NCI-H774 (cell line): ENCODE measurements at places on chromosomes 5 and 9.

DNA sequence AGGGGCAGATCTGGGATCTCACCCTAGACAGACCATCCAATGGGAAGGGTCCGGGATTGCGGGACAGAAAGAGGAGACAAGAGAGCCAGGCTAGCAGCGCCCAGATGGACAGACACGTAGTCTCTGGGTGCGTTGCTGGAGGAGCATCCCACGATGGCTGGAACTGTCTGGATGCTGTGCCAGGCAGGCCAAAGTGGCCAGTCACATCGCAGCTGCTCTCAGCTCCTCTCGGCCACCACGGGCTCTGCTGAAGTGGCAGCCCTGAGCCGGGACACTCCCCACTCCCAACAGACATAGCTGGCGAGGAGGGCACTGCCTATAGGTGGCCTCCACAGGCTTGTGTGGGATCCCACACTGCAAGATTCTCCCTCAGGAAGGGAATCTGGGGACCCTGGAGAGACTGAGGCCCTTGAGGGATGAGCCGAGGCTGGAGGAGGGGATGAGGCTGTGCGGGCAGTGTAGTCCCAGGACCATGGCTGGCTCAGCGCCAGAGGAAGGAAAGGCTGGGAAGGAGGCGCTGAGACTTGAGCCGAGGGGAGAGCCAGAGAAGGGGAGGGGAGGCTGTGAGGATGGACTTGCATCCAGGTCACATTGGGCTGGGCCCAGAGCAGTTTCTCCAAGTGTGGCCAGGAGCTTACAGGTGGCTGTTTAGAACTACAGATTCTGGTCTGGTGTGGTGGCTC is 10.3 kb upstream of the WDR5 start:
- DNase-seq = no peak

DNA sequence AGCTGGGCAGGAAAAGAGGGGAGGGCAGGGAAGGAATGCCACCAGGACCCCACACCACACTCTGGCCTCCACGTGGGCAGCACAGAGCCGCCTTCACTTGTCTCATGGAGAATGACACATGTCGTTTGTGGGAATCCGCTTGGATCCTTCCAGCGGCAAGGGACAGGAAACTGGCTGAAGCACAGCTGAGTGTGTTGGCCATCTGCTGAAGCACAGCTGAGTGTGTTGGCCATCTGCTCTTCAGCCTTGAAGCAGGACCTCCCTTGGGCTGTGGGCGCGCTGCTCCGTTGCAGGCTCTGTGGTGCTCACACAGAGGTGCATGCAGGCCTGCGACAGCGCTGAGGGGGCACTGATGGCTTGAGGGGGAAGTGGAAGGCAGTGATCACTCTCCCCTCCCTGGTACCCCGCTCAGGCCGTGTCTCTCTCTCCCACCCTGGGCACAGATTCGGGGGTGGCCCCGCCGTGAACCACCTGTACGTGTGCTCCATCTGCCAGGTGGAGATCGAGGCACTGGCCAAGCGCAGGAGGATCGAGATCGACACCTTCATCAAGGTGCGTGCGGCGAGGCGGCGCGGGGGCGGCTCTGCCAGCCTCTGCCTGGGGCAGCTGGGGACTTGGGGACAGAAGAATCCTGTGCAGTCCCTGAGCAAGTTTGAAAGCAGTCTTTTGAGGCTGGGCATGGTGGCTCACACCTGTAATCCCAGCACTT is 40.6 kb downstream of the USP20 start:
- no peak for DNase-seq

GRCh38 chr5:172049226-172049796 is 42.9 kb upstream of the FBXW11 start:
- no peak for DNase-seq

- DNase-seq = no peak
Measured at GRCh38 chr5:143506836-143507552, 103.5 kb upstream of the NR3C1 start.

GRCh38 chr9:85743275-85744128 is 1.7 kb upstream of the AGTPBP1 start:
- DNase-seq = no peak

DNA sequence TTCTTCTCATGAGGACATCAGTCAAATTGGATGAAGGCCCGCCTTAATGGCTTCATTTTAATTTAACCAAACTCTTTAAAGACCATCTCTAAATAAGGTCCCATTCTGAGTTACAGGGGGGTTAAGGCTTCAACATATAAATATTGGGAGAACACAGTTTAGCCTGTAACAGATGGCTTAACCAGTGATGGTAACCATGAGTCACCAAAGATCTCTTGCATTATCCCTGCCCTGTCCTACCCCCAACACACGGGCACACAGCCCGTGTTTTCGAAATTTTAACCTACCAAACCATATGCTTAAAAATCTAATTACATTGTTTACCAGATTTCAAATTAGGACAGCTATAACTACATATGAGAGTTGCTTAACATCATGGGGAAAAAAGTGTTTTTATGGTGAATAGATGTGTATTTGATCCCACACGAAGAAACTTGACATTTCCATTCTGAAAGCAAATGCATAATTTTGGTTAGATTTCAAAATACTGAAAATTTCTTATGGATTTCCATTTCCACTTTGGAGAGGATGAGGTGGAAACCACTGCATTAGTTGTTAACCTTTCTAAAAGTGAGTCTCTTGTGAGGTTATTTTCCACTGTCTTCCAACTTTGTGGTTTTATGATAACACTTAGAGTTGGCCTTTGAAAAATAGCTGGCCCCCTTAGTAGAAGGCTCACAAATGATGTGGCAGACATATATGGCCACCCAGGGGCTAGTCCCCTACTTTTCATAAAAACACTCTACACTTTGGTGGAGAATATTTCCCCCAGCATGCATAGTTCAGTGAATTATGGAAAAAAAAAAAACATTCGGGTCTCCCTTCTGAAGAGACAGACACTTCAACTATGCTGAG is 849.3 kb downstream of the TLE1 start:
- DNase-seq = no peak

GRCh38 chr9:126236273-126236672 is 90.4 kb upstream of the MVB12B start:
- no peak for DNase-seq

DNA sequence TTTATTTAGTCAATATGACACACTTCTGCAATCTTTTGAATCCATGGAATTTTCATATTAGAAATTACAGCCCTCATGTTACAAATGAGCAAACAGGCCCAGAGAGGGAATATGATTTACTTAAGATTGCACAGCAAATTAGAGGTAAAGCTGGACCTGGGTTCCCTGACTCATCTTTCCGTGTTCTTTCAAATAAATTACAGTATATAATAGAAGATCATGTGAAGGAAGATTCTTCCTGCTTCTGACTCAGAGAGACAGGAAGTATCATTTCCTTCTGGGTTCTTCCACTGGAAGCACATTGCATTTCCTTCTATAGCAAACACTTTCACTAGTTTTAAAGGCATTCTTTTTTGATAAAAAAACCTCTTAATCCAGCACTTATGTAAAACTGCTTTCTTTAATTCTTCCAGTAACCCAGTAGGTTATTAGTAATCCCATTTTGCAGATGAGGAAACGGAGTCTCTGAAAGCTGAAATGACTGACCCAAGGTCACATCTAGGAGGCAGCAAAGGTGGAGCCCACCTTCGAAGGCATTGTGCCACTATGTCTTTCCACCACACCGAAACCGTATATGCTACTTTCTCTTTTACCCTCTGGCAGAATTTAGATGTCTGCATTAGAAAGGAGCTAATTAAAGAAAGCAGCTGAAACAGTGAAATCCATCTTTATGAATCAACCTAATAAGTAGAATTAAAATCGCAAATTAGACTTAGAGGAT is 566.7 kb upstream of the KLF4 start:
- DNase-seq = no peak

DNA sequence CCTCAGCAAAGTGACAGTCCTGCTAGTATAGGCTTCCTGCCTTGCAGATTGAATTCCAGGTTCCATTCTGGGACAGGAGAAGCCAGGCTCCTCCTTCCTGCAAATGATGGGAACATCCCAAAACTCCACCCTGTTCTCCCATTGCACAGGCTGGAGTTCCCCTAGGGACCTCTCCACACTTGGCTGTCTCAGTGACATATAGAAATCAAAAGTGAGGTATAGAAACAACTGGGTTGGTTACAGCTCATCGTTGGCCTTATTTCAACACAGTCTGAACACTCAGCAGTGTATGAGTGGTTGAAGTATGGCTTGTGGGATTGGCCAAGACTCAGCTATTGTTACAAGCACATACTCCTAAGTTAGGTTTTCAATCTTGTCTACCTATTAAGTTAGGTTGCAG is 157.8 kb upstream of the FTMT start:
- DNase-seq = no peak

DNA sequence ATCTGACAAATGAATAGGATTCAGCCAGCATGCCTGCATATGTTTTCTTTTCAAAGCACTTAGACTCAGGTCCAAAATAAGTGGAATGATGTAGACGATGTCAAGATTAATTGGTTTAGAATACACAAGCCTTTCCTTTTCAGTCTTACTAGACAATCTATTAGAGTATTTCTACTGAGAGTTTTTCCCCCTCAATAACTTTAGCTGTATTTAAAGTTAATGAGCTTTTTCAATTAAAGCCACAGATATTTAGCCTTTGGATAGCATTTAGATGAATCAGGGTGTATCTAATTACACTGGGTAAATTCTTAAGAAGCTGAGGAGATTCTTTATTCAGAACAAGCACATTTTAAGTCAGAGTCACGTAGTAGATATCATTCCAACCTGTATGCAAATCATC is 198.7 kb upstream of the MPDZ start:
- DNase-seq = no peak

- DNase-seq = no peak
Measured at GRCh38 chr5:9283021-9283420, 262.9 kb downstream of the SEMA5A start.

- no peak for DNase-seq
Measured at GRCh38 chr5:172410160-172410559, 44.2 kb downstream of the SH3PXD2B start.

DNA sequence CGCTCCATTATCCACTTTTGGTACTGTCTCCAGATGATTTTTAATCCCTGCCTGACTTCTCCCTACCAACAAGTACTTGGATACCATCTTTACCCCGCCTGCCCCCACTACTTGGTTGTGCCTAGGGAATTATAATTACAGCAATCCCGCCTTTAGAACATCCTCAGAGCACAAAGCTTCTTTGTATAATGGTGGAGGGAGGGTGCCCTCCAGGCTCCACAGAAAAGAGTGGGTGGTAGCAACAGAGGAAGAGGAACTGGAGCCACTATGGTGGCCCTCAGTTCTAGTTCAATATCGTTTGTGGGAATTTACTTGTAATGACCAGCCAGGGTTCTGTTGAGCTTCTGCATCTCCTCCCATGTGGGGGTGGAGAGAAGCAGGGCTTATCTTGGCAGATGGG is 79.0 kb upstream of the RNF38 start:
- no peak for DNase-seq

GRCh38 chr5:34743878-34744277 is 87.8 kb downstream of the RAI14 start:
- DNase-seq = no peak

- DNase-seq = no peak
Measured at GRCh38 chr9:3931996-3932906, 367.6 kb downstream of the GLIS3 start.

GRCh38 chr9:128742401-128742800 is 18.5 kb upstream of the ZDHHC12 start:
- no peak for DNase-seq

DNA sequence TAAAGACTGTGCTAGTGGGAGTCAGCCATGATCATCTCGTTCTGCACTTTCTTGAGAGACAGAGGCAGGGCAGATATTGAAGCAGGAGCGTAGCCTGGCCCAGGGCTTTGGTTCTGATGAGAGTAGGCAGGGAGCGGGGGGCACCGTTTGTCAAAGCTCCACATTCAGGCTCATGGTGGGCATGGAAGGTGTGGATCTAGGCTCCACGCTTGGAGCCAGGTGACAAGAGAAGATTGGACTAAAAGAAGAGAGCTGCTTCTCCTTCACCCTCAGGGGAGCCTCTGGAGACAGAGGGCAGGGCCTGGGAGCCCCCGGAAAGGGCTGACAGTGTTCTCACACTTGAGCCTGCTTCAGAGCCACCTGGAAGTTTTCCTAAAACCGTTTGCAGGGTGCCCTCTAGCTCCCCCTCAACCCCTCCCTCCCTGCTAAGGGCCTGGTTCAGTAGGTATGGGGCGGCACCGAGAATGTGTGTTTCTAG is 24.7 kb upstream of the FCN2 start:
- no peak for DNase-seq

- DNase-seq = no peak
Measured at GRCh38 chr5:98248949-98249348, 524.5 kb upstream of the RGMB start.

GRCh38 chr9:99666571-99666970 is 155.1 kb upstream of the NR4A3 start:
- no peak for DNase-seq

- no peak for DNase-seq
Measured at GRCh38 chr9:119280740-119281485, 88.3 kb downstream of the BRINP1 start.

- DNase-seq = no peak
Measured at GRCh38 chr9:37104183-37104889, 16.0 kb upstream of the ZCCHC7 start.

DNA sequence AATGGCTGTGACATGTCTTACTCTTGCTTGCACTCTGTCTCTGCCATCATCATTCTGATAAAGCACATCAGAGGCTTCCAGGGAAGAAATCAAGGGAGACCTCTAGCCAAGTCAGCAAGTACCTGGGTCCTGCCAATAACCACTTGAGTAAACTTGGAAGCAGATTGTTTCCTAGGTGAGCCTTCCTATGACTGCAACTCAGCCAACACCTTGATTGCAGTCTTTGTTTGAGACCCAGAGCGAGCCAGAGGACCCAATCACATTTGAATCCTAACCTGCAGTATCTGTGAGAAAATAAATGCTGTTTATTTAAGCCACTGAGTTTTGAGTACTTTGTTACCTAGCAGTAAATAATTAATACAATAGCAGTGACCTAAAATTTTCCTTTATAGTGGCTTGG is 356.8 kb upstream of the CHD1 start:
- peak; percentile 10 for DNase-seq
